Mammary epithelial cell (primary cell): ENCODE measurements at places on chromosomes 7 and 10.

GRCh38 chr10:100878291-100878910 is 34.4 kb upstream of the SLF2 start:
- peak; percentile 46 for DNase-seq

- DNase-seq: no peak
Observed at GRCh38 chr10:37948210-37948609, 28.2 kb downstream of the ZNF25 start.

- DNase-seq: no peak
Observed at GRCh38 chr7:70148997-70149396, 550.7 kb downstream of the AUTS2 start.

DNA sequence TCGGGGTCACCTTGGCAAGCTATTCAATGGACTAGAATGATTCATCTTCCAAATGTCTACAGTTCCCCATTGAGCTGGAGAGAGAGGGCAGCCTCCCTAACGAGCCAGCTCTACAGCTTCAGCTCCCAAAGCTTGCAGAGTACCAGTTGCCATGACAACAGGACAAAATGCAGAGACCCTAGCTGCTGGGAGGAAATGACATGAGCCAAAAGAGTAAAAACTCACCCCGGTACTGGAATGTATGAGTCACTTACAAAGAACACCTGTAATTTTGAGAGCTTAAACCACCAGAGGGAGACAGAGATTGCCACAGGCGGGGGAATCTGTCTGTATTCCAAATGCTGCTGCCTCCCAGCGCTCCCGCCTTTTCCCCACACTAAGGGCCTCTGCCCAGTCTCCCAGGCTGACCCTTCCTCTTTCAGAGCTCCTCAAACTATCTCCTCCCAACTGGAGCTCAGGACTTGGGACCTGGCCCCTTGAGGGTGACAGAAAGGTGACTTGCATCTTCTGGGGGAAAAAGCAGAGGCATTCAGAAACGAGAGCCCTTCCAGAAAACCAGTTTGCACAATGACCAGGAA is 95.5 kb downstream of the CUL2 start:
- peak; percentile 80 for DNase-seq
